Right ventricle myocardium inferior (tissue), 1 donor: ENCODE measurements at places on chromosomes 16 and 17.

- no peak for DNase-seq
These were observed 11.4 kb upstream of the MYH13 start for GRCh38 chr17:10384175-10384574.

DNA sequence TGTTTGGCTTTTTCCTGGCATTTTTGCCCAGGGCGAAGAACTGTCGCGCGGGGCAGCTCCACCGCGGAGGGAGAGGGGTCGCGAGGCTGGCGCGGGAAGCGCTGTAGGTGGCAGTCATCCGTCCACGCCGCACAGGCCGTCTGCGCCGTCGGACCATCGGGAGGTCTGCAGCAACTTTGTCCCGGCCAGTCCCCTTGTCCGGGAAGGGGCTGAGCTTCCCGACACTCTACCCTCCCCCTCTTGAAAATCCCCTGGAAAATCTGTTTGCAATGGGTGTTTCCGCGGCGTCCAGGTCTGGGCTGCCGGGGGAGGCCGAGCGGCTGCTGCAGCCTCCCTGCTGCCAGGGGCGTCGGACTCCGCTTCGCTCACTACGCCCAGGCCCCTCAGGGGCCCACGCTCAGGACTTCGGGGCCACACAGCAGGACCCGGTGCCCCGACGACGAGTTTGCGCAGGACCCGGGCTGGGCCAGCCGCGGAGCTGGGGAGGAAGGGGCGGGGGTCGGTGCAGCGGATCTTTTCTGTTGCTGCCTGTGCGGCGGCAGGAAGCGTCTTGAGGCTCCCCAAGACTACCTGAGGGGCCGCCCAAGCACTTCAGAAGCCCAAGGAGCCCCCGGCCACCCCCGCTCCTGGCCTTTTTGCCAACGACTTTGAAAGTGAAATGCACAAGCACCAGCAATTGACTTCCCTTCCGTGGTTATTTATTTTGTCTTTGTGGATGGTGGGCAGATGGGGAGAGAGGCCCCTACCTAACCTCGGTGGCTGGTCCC lies 2.3 kb upstream of the CBX4 start:
- DNase-seq, result no peak

DNA sequence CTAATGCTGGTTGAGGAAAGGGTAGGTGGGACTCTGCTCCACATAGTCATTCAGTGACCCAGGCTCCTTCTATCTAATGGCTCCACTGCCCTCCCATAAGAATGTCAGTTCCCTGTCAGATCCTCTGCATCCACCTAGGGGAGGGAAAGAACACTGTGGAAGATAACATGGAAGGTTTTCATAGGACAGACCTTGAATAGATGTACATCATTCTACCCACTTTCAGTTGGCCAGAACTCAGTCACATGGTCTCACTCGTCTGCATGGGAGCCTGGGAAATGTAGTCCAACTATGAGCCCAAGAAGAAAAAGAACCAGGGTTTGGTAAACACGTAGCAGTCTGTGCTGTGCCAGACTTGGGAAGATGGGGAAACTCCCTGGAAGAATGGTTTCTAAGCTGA lies 27.1 kb upstream of the SCNN1B start:
- DNase-seq, result no peak

DNA sequence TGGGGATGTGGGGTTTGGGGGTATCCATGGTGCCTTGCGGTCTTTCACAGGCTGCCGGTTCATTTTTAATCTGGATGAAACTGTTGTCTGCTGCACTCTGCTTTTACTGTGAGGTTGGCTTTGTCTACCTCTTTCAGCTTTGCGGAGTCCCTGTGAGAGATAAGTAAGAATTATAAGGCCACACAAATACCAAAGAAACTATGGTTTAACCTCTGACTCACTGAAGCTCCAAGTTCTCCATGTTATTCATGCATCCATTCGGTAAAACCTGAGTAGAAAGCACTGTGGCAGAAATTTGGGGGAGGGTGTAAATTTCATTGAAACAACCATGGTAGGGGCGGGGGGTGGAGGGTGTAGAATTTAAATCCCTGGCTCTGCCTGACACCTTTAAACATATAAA lies 30.5 kb downstream of the KIAA0753 start:
- DNase-seq, result no peak

- DNase-seq, result no peak
These were observed 129.5 kb downstream of the SOCS1 start for GRCh38 chr16:11126399-11127054.

DNA sequence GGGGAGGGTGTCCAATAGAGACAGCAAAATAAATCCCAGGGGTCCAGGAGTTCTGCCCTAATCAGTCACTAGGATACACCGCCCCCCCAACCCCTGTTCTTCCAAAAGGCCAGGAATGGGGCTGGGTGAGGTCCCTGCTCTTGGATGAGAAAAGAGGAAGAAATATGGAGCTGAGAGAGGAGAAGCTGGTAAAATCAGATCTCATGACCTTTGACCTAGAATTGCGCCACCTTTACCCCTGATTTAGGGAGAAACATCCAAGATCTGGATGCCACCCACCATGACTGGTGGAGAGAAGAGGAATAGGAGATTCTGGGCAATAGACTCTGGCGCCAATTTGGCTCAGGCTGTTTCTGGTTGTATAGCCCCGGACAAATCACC lies 707 bp upstream of the CACNB1 start:
- DNase-seq, result peak; percentile 47

DNA sequence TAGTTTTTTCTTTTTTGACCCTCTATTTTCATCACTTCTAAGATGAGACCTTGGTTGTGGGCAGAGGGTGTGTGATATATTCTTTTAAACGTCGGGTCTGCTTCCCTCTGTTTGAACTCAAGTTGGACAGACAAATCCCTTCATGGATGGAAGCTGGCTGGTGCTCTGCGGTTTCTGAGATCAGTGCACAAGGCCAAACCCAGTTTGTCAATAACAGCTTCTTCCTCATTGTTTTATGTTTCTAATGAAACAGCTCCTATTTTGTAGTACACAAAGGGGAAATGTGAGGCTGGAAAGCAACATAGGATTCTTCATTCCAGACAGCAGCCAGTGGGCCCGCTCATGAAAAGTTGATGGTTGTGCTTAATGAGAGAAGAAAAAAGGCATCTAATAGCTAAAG lies 159.6 kb downstream of the PRKCA start:
- no peak for DNase-seq
